Mucosa of gallbladder (tissue), 1 donor: ENCODE measurements at places on chromosomes 7 and 10.

DNA sequence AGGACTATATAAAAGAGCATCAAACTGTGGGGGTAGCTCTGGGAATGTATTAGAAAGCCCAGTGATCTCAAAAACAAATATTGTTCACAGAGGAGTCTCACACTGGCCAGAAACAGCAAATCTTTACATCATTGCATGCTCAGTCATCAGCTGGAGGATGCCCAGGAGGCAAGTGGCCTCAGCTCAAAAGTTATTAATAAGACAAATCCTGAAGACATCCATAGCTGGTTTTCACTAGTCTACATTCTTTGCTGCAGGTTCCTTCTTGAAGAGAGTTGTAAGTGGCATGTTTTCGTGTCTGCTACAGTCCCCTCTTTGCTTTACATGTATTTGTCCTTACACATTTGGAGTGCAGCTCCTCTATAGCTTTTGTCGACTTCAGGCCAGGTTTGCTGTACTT, 8.6 kb upstream of the CCDC7 start:
- no peak for DNase-seq

- DNase-seq = no peak
These were observed 2.7 kb upstream of the HYCC1 start for GRCh38 chr7:23016345-23017253.

DNA sequence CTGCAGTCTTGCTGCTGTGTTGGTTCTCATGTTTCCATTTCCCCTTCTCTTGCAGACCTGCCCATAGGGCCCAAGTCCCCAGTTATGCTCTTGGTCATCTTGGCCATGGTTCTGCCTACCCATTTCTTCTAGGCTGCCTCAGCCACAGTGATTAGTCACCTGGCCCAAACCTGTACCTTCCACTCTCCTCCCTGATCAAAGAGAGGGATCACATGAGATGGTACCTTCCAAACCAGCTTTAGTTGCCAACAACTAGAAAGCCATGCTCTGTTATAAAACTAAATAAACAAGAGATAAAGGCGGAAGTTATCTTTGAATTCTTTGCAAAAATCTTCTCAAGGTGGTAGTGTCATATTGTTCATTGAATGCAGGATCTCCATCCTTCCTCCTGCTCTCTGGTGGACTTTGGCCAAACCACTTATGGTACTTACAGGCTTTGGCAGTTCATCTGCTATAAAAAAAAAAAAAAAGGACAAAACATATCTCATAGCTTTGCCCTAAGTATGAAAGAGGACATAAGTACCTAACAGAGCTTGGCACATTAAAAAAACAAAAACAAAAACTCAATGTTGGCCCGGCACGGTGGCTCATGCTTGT, 25.8 kb downstream of the TACC2 start:
- peak; percentile 56 for DNase-seq

DNA sequence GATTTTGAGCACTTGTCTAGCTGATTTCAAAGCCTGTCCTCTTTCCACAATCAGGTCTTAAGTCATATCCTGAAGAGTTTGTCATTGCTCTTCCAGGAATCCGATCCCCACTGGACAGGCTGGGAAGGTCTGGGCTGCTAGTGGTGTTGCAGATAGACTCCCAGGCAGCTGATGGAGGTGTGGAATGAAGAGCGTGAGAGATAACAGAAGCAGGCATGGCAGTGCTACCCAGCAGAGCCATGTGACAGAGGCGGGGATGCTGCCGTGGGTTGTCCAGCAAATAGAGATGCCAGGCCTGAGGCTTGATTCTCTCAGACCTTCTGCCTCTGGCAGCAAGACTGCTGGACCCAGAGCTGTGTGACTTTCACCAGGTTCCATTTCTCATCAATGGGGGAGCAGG, 116.5 kb upstream of the EEPD1 start:
- DNase-seq = peak; percentile 37

- no peak for DNase-seq
These were observed 4.2 kb downstream of the CYP2C18 start for GRCh38 chr10:94687625-94688248.

- no peak for DNase-seq
These were observed 81.7 kb downstream of the CD36 start for GRCh38 chr7:80720146-80720545.

- no peak for DNase-seq
These were observed 11.9 kb downstream of the ITGB1 start for GRCh38 chr10:32946108-32946507.

DNA sequence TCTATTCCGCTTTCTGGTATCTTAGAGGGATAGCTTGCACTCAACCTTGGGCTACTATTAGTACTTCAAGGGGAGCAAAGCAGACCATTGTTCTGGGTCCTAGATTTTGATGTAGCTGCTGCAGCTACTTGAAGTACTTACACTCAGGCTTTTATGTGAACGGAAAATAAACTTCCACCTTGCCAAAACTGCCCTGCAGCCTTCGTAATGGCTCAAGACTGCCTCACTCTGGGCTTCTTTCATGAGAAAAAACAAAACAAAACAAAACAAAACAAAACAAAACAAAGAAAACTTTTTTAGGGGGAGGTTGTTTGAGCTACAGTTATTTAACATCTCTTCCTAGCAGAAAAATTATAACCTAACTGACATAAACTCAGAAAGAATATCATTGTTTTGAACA, 19.4 kb upstream of the EPHB6 start:
- DNase-seq = no peak

DNA sequence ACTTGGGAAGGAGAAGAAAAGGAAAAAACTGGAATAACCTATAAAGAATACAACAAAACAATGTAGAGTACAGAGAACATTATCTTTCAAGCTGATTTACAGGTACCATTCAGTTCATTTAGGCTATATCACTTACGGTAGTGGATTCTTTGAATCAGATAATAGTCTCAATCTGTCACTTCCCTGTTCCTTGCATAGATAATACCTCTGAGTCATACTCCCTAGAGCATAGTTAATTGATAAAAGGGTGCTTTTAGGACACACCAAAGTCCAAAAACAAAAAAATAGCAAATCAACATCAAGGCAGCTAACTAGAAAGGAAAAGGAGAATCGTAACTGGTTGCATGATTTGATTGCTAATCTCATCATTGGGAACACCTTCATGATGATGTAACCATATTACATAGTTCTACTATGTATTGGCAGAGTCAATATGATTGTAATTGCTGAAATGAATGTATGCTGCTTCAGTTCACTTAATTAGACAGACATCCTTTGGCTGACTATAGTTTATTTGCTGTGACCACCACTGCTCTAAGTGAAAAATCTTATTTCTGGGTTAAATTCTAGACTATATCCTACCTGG, 844.4 kb downstream of the GATA3 start:
- DNase-seq = no peak

DNA sequence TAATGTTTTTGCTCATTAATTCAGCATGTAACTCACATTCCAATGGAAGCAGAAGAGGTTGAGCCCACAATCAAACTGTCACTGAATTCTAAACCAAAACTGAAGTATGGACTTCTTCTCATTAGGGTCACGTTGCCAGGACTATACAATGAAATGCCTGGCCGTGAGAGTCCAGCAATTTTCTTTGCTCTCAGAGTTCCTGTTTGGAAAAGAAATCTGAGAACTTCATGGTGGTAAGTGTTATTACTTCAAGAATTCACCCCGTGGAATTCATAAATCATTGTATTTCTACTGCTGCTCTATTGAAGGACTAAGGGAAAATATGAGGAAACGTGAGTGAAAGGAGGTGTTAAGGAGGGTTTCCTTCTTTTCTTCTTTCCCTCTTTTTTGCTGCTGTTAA, 441.8 kb upstream of the AKR1E2 start:
- no peak for DNase-seq

GRCh38 chr10:11505639-11506038, 105.8 kb downstream of the USP6NL start:
- no peak for DNase-seq

DNA sequence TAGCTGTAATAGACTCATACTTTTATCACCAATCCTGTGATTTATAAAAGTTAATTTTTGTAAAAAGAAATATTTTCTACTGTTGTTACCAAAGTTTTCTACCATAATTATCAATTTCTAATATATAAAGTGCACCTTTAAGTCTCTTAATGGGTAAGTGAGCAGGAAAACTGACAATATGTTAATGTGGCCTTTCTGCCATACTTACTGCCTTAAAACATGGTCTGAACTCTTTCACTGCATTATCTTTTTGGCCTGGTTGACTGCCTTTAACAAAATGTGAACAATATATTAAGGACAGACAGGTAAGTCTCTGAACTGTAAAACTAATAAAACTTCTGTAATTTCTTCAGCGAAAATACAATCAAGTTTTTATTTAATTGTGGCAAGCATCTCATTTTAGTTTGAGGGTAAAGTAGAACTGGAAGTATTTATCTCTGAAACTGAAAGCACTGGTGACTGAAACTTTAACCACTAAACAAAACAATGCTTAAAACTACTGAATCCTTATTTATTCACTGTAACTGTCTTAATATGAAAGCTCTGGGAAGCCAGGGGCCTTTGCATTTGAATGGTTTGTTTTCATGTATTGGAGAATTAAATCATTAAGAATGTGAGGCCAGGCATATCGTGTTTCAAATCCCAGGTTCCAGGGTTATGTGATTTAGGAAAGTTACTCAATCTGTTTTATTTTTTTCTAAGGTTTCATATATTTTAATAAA, 948.8 kb upstream of the POT1 start:
- DNase-seq = no peak

- no peak for DNase-seq
These were observed 41.0 kb downstream of the KAT6B start for GRCh38 chr10:74867351-74867750.

DNA sequence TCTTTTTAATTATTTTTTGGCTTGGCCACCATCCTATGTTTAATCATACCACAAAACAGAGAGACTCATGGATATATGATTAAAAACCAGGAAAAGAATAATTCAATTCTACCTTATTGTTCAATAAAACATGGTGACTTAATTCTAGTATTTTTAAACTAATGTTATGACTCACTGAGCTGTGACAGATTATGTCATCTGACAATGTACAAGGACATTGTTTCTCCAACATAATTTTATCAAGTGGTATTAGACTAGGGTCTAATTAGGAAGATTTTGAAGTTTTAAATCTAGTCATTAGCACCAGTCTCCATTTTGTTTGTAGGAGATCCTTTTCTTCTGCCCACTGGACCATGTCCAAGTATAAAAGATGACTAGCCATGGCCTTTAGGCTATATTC, 199.3 kb upstream of the MDFIC start:
- DNase-seq = no peak

DNA sequence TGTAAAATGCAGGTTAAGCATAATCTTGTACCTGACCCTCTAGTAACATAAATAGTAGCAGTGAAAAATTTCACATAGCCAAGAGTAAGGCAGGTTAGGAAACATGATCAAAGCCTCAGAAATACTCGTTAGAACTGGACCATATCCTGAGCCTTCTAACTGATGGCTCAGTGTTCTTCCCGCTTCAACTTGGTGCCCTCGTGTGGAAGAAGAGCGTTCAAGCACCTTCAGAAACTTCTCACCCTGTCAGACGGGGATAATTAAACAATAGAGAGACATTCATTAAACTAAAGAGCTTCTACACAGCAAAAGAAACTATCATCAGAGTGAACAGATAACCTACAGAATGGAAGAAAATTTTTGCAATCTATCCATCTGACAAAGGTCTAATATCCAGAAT, 124.5 kb downstream of the MYOF start:
- no peak for DNase-seq

- no peak for DNase-seq
These were observed 185.4 kb downstream of the KMT2E start for GRCh38 chr7:105199386-105199785.

DNA sequence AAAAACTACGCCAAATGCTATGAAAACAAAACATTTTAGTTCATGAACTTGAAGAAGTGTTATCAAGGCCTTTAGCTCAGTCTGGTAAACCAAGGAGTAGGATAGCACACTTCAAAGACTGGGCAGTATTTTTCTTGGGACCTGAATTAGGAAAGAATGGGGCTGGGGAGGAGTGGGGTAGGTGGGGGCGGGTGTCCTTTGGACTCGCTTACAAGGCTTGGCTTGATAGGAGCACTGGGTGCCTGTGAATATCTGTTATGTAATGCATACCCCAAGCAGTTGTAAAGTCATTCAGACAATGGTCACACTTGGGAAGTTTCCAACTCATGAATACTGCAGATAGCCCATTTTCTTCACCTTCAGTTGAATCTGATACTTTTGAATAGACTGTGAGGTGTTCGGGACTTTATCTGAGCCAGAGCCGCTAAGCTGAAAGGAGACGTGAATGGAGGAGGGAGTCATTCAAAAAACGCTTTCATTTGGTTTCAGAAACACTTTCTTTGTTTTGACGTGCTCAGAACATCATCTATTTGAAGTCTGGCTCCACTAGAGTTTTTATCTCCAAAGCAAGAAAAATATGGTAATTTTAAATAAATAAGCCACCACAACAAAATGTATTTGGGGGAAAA, 70.1 kb upstream of the FAM204A start:
- DNase-seq = no peak

GRCh38 chr10:96513305-96513697, 425 bp downstream of the TLL2 start:
- DNase-seq = no peak

GRCh38 chr7:82289152-82289535, 154.4 kb downstream of the CACNA2D1 start:
- no peak for DNase-seq
